ENCODE measurements at places on chromosomes 7 and 10. TPM values are rescaled to one million over a fixed set of nuclear protein-coding genes. Genes with fewer than 3 reads are reported as not detected.

DNA sequence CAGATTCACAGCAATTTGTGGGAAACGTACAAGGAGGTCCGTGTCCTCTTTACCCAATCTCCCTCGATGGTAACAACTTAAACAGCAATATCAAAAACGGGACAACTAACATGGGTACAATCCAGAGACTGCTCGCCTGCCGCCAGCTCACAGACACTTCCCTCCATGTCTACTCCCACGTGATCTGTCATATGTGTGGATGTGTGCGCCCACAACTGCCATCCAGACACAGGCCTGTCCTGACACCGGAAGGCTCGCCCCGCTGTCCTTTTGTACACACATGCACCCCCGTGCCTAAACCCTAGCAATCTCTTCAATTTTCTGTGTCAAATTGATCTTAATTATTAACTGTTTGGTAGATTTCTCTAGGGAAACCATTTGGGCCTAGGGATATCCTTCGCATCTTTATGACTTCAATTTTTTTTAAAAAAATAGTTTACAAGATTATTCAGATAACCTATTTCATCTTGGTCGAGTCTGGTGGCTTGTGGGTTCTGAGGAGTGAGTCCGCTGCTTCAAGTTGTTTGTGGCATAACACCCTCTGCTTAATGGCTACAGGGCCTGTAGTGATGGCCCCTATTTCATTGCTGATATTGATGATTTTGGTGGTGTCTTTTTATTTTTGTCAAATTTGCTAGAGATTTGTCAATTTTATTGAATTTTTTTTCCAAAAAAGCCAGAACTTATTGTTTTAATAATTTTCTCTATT lies 260.6 kb downstream of the MAD1L1 start:
- peaks cover 39% of the 10 kb centered on the region for H3K36me3 ChIP-seq
- H3K27me3 ChIP-seq, result no peaks in the 10 kb centered on the region
- H3K4me3 ChIP-seq, result no peak overlapping the region

DNA sequence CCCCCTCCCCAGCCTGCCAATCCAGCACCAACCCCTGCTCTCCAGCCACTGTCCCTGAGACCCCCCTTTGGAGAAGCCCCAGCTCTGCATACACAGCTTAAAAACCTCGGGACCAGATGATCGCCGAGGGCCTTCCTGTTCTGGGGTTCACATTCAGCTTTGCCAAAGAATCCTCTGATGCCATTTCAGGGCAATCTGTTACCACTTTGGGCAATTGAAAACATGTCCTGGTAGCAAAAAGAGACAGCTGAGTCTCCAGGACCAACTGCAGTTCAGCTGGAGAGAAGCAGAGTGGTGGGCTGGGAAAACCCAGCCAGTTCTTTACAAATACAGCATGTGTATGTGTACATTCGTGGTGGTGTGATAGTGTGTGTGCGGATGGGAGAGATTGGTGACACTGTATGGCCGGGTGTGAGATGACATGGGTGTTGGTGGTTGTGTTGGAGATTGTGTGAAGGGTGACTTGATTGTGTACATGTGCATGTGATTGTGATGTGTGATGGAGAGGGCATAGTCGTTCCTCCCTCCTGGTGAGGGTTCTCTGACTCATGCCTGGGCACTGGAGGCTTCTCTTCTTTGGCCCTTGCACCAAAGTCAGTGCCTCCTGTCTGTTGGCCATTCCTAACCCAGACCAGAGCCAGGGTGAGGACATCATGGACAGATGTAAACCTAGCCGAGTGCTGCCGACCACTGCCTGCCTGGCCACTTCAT lies 48.5 kb upstream of the AQP1 start:
- DNase-seq, result no peak
- H3K27me3 ChIP-seq, result no peaks in the 10 kb centered on the region
- H3K4me1 ChIP-seq, result no peaks in the 10 kb centered on the region
- no peaks in the 10 kb centered on the region for H3K36me3 ChIP-seq
- no peak overlapping the region for H3K27ac ChIP-seq

DNA sequence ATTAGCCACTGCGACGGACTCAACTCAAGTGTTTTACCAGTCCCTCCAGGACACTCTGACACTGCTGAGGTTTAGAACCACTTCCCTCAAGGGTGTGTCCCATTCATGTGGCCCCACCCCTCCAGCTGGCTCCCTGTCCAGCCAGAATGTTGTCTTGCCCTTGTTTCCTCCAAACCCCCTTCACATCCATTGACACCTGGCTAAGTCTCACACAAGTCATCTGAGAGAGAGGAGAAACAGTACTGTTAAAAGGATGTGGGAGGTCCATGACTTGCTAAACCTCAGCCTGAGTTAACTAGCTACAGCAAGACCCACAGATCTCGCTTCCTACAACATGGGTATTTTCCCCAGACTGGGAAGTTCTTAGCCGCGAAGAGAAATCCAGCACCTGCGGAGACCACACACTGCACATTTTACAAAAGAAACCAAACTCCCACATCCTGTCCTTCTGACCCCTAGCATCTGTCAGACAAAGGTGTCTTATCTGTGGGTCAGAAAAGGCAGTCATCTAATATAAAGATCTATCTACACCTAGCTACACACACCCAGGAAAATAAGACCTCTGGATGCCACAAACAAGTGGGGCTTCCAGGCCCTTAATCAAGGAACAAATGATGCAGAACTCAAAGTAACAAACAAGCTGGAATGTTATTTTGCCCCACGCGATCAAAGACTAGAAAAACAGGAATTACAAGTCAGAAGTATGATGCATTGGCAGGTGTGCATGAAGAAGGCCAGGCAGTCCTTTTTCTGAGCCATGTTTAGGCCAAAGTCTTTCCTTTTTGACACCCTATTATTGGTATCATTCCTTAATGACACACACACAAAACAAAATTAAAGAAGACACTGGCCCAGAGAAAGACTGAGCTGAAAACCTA lies 13.9 kb downstream of the OSBPL3 start:
- peak overlapping the region; percentile 42 for H3K4me3 ChIP-seq
- H3K36me3 ChIP-seq, result no peaks in the 10 kb centered on the region
- no peaks in the 10 kb centered on the region for H3K27me3 ChIP-seq
- DNase-seq, result no peak

Gene AGAP3
- total RNA-seq, result 7.4 TPM

DNA sequence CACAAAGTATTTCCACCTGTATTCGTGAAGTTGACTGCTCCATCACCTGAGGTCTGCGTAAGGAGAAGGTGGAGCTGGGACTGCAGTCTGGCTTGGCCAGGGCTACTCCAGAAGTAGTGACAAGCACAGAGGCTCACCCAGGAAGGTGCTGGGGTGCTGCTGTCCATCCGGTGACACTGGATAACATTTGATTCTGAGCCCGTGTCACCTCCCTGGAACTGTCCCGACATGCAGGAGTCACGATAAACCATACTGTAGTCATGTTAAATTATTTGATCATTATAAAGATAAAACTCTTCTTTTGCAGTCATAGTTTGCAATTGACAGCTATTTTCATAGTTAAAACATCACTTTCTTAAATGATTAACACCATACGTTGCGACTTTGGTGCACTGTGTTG lies 28.7 kb upstream of the GALNTL5 start:
- no peaks in the 10 kb centered on the region for H3K36me3 ChIP-seq
- peaks cover 6% of the 10 kb centered on the region for H3K27me3 ChIP-seq
- DNase-seq, result no peak
- H3K27ac ChIP-seq, result no peak overlapping the region
- H3K4me3 ChIP-seq, result no peak overlapping the region
- H3K4me1 ChIP-seq, result peaks cover 11% of the 10 kb centered on the region

DNA sequence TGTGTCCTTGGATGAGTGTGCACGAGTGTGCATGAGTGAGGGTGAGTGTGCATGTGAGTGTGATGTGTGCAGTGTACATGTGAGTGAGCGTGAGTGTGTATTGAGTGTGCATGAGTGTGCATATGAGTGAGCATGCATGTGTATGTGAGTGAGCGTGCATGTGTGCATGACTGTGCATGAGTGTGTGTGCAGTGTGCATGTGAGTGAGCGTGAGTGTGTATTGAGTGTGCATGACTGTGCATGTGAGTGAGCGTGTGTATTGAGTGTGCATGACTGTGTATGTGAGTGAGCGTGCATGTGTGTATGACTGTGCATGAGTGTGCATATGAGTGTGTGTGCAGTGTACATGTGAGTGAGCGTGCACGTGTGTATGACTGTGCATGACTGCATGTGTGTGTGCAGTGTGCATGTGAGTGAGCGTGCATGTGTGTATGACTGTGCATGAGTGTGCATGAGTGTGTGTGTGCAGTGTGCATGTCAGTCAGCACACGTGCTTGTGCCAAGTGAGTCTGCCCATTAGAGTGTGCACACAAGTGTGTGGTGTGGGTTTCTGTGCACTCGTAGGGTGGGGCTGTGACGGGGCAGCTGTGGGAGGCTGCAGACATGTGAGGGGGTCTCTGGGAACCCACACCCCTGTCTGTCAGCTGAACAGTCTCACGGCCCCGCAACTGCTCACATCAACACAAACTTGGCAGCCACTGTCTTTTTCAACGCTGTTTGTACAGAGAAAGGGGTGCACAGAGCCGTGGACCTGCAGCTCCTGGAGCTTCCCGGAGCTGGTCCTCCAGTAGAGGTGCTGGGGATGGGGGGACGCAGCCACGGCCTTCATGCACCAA lies 14.8 kb downstream of the FOXL3 start:
- no peak for DNase-seq
- H3K4me1 ChIP-seq, result no peaks in the 10 kb centered on the region
- H3K27ac ChIP-seq, result no peak overlapping the region
- H3K36me3 ChIP-seq, result no peaks in the 10 kb centered on the region

DNA sequence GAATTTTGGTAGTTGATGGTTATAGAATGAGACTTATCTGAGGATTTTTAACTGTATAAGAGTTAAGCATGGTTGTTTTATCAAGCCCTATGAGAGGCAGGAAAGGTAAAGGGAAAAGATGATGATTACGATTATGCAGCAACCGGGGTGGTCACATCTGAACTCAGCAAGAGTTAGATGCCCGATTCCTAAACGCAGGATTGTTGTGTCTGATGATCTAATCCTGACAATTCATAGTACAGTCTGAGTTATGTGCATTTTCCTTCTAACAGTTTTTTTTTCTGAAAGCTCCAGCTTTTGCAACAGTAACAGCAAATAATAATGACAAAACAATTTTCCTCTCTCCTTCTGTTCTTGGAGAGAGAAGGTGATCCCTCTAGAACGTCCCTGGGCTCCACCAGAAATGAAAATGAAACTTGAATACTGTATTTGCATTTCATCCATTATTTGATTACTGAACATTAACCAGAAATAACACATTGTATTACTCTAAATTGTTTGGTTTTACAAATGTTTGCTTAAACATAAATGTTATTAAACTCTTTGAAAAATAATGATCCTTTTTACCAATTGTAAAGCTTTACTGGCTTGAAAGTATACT lies 176.5 kb upstream of the CCDC6 start:
- no peak overlapping the region for H3K4me3 ChIP-seq
- no peaks in the 10 kb centered on the region for H3K27me3 ChIP-seq
- no peak for DNase-seq
- H3K36me3 ChIP-seq, result peaks cover 8% of the 10 kb centered on the region
- H3K27ac ChIP-seq, result no peak overlapping the region

DNA sequence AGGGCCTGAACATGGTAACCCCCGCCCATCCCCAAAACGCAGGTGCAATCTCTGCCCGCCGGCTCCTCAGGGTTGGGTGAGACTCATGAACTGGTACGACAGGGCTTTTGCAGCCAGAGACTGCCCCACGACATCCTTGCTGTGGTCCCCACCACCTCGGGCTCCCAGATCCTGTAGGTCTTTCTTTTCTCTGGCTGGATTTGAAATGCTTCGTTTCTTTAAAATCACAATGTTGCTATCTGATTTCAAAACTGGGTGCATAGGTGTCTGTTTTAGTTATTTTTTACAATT lies 21.9 kb downstream of the WDR86 start:
- no peak overlapping the region for H3K4me3 ChIP-seq
- no peak overlapping the region for H3K27ac ChIP-seq
- no peaks in the 10 kb centered on the region for H3K4me1 ChIP-seq

All from activated B cell treated with CpG ODN at 0.5 μM for 24 hours (primary cell).